GM23248 (cell line): ENCODE measurements at places on chromosomes 12 and 14. TPM values are rescaled to one million over a fixed set of nuclear protein-coding genes. Genes with fewer than 3 reads are reported as not detected.

DNA sequence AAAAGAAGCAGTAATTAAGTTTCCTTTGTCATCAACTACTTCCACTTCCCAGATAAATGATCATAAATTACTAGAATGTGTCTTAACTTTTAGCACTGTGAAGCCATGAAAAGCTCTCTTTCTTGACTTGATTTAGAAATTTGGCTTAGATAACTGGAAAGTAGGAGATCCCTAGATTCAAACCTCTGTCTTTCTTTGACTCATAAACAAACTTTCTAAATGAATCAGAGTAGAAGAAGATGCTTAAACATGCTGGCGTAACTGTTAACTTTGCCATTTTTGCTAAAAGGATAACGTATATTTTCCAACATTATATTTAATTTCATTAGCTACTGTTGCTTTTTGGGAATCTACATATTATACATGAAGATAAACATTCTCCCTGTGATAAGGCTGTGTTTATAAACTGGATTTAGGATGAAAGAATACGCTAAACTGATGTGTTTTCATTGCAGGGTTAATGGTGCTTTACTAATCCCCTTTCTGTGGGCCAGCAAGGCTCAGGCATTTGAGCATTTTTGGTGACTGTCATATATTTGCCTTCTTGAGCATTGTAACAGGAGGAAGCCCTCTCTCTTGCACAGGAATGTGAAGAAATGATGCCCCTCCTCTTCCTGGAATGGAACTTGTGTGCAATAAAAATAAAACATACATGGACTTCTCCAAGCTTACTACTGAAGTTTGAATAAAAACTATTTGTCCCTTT is 301.4 kb downstream of the BMP4 start:
- no peaks in the 10 kb centered on the region for H3K4me1 ChIP-seq

DNA sequence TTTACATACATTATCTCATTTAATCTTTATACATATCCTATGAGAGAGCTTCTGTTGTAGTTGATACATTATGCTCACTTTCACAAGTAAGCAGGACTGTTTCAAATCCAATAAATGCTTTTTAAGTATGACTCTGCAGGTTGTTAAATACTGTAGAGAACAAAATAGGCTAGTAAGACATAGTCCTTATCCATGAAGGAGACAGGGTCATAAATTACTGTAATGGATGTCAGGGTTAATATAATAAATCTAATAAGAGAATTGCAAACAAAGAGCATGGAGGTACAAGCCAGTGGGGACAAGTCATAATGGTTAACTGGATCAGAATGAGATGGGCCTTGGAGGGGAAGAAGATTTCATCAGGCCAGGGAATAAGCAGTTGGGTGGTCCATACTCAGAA is 303.8 kb upstream of the RGS6 start:
- H3K4me1 ChIP-seq: peaks cover 12% of the 10 kb centered on the region; the same call in 1 of the 2 replicates
- peaks cover 30% of the 10 kb centered on the region for H3K36me3 ChIP-seq
- H3K27ac ChIP-seq: no peak overlapping the region
- DNase-seq: no peak
- H3K27me3 ChIP-seq: no peaks in the 10 kb centered on the region

DNA sequence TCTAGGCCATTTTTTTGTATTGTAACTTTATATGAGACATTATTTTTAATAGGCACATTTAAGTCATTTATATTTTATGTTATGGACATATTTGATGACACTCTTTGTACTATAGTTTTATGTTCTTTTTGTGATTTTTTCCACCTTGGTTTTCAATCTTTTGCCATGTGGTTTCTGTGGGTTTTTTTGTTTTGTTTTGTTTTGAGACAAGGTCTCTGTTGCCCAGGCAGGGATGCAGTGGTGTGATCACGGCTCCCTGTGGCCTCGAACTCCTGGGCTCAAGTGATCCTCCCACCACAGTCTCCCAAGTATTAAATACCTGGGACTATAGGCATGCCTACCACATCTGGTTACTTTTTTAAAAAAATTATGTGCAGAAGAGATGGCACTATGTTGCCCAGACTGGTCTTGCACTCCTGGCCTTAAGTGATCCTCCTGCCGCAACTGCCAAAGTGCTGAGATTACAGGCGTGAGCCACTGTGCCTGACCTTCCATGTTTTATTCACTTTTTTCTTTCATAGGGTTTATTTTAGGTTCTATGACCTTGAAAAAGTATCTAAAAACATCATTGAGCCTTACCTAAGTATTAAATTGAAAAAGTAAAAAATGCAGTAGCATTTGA is 16.3 kb downstream of the MSRB3 start:
- H3K4me3 ChIP-seq: no peak overlapping the region
- no peak for DNase-seq
- no peak overlapping the region for H3K27ac ChIP-seq
- no peaks in the 10 kb centered on the region for H3K27me3 ChIP-seq

DNA sequence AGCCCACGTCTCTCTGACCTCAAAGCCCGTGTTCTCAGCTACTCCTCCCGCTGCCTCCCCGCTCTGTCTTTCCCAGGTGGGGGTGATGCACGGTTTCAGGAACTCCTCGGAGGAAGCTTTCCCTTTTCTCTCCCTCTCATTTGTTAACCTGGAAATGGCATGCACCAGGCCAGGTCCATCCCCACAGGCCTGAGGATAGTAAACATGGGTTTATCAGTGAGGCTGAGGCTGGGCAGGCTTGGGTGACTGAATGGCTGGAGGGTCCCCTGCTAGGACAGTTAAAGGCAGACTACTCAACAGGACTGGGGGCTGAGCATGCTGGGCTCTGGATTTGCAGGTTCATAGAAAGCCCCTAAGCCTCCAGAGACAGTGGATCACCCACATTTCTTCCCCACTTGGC is 7.6 kb downstream of the WSCD2 start:
- DNase-seq: no peak
- no peak overlapping the region for H3K4me3 ChIP-seq
- H3K4me1 ChIP-seq: no peaks in the 10 kb centered on the region

GLTP gene
- 62.2 and 96.5 TPM in 2 replicates for total RNA-seq

IRF9 gene
- total RNA-seq: 56.7 and 58.7 TPM in 2 replicates

SOX5 gene
- total RNA-seq: not detected in 2 replicates

SLCO1B1 gene
- not detected in 2 replicates for total RNA-seq
